ENCODE measurements at places on chromosomes 1 and 21.

GRCh38 chr1:59057796-59058195 lies 239.1 kb upstream of the FGGY start:
- DNase-seq, result peak; percentile 55

DNA sequence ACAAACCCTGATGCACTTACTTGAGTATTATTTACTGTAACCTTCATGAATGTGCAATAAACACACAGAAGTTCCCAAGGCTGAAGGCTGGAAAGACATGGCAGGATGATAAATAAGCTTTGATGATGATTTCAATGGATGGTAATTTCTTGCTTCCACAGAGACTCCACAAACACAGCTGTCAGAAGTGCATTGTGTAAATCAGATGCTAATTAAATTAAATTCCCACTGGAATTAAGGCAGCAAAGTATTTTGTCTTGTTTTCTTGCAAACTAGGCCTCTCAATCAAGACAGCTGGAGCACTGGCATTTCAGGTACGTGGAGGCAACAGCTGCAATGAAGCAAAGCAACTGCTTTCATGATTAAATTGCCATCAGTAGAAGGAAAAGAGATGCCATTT lies 24.1 kb downstream of the FAM177B start:
- DNase-seq, result no peak

- DNase-seq, result no peak
Measured at GRCh38 chr1:225733254-225733653, 44.4 kb upstream of the SRP9 start.

- no peak for DNase-seq
Measured at GRCh38 chr21:33394260-33394659, 9.0 kb upstream of the IFNGR2 start.

DNA sequence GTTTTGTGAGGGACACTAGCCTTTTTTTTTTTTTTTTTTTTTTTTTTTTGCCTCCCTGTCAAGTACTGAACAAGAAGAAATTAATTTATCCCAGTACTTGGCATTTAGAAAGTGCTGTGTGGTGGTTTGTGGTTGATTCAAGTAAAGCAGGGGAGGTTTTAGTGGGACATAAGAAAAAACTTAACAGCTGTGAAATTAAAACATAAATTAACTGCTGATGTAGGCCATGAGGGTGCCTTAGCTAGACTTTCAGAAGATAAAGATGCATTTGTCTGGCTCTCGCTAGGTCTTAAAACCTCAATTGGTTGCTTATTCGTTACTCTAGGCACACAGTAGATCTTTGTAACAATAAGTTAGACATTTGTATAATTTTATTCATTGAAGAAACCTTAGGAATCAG lies 52.3 kb downstream of the SPATA46 start:
- DNase-seq, result no peak

GRCh38 chr1:171107262-171107940 lies 16.7 kb downstream of the FMO3 start:
- DNase-seq, result no peak

DNA sequence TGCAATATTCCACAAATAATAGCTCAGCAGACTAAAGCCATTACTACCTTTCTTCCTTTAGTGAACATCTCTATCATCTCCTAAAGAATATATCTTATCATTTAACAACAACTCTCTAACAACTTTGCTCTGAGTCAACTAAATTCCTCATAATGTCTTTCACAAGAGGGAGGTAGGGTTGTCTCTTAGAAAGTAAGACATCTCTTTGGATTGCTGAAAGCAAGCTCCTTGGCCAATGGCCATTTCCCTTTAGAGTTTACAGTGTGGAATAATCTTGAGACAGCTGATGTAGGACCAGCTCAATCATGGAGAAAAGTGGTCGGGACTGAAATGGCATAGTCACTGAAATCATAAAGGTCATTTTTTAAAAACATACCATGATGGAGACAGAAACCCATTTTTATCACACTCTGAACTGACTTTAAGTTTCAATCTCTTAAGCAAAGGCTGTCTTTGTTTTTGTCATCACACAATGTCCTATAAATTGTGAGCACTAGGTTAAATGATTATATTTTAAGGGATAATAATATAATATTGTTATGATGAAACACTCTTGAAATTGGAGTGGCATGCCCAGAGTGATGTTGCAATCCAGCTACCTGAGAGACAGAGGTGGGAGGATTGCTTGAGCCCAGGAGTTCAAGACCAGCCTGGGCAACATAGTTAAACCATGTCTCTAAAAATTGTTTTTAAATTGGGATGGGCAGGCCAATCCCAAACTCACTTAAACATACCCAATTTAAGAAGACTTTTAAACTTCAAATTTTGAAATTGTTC lies 91.1 kb downstream of the SLC44A5 start:
- DNase-seq, result peak; percentile 19

- no peak for DNase-seq
Measured at GRCh38 chr1:180365039-180365438, 135.0 kb downstream of the LHX4 start.

GRCh38 chr21:28885853-28886177 lies 106.9 kb downstream of the LTN1 start:
- no peak for DNase-seq

- DNase-seq, result no peak
Measured at GRCh38 chr1:246068619-246069509, 438.2 kb downstream of the SMYD3 start.

DNA sequence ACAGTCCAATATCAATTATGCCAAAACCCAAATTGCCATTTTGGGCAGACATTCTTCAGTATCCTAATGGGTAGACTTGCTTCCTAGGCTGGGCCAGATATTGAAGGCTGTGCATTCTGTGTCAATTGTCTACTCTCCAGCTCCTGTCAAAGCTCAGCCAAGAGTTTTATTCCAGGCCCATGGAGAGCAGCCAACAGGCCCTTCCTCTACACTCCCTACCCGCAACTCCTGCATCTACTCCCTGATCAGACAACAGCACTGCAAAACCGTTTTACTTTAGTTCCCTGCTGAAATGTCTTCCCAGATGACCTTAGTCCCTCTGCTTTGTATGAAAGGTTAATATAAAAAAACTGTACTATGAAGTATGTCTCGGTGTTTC lies 6.6 kb upstream of the ADORA3 start:
- no peak for DNase-seq

DNA sequence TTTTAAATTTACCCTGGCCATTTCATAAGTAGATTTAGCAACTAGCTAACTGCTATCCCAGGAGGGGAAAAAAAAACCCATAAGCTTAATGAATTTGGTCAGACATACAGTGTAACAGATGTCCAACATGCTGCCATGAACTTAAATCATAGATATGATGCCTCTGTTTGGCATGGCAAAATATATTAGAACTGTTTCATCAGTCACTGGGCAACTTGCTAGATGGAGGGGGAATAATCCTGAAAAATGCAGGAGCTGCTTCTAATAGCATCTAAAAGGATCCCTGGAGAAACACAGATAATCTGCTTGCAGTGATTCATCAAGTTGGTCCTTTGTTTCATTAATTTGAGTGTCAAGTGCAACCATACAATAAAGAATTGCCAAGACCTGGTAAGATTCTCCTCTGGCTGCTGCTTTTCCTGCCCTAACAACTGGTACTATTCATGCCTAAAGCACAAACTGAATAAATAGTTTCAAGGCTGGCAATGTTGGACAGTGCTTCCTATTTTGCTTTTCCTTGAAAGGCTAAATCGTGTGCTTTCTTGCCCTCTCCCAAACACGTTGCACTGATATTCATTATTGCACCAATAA lies 1.5 kb upstream of the ST6GALNAC5 start:
- DNase-seq, result no peak

GRCh38 chr1:95742591-95743089 lies 508.6 kb downstream of the RWDD3 start:
- DNase-seq, result no peak

- DNase-seq, result no peak
Measured at GRCh38 chr1:213008564-213008963, 7.1 kb downstream of the ANGEL2 start.

- peak; percentile 16 for DNase-seq
Measured at GRCh38 chr1:89363196-89363595, 663 bp upstream of the GBP6 start.

- no peak for DNase-seq
Measured at GRCh38 chr1:179197690-179198297, 31.7 kb downstream of the ABL2 start.

- DNase-seq, result no peak
Measured at GRCh38 chr1:22761821-22762220, 51.2 kb downstream of the EPHB2 start.

DNA sequence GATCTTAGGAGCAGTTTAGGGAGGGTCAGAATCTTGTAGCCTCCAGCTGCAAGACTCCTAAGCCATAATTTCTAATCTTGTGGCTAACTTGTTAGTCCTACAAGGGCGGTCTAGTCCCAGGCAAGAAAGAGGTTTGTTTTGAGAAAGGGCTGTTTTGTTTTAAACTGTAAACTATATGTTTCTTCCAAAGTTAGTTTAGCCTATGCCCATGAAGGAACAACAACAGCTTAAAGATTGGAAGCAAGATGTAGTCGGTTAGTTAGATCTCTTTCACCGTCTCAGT lies 62.0 kb downstream of the SLC16A1 start:
- no peak for DNase-seq

GRCh38 chr1:206802401-206802800 lies 30.1 kb upstream of the IL10 start:
- no peak for DNase-seq

- DNase-seq, result peak; percentile 61
Measured at GRCh38 chr1:246947255-246947654, 15.5 kb upstream of the AHCTF1 start.

DNA sequence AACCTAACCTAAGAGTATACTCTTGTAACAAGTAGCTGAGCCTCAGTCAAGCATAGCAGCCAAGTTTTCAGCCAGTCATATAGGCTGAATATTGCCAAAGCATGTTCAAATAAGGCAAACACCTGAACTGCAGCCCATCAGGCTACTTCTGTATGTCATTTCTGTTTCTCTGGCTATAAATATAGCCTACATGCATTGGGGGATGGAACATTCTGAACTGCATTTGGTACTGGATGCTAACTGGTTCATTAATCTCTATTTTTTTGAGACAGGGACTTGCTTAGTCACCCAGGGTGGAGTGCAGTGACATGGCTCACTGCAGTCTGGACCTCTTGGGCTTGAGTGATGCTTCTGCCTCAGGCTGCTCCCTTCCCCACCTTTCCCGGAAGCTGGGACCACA lies 37.3 kb downstream of the MAST2 start:
- DNase-seq, result no peak

GRCh38 chr1:108610073-108610472 lies 50.2 kb downstream of the EEIG2 start:
- no peak for DNase-seq

DNA sequence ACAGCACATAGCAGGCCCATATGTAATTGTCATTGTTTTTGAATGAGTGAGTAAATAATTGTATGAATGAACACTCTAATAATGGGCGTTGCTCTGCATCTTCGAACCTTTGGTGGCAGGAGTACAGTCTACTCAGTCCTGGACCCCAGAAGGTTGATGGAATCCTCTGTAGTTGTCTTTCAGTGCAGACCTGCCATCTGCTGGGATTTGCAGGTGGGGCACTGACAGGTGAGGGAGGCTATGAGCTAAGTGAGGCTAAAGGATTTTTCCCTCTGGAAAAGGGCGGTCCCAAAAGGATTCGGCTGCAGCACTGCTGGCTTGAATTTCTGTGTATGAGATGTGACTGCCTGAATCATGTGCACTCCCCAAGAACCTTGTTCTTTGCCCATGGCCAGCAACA lies 53.4 kb downstream of the PLXNA2 start:
- DNase-seq, result no peak

- no peak for DNase-seq
Measured at GRCh38 chr1:210568631-210569030, 239.9 kb downstream of the HHAT start.

DNA sequence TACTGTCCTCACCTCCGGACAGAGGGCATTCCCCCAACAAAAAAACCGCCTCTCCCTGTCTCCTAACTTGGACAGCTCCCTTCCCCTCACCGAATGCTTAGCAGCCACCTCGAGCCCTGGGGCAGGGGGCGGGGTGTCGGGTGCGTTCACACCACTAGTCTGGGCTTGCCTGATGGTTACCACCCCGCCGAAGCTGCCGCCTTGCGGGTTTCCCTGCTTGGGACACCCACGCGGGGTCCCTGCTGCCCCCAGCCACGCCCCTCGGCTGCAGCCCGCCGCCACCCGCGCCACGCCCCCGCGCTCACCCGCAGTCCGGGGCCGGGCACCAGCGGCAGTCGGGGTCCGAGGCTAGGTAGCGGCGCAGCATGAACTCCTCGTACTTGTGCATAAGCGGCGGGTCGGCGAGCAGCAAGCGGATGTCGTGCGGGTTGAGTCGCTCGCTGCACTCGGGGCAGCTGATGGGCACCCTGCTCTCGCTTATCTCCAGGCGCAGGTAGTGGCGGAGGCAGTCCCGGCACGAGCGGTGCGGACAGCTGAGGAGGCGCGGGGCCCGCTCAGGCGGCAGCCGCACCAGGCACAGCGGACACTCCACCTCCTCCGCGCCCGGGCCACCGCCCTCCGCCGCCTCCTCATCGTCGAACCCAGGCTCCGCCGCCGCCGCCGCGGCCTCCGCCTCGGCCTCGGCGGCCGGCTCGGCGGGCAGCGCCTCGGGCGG lies 706 bp downstream of the RNF19B start:
- peak; percentile 62 for DNase-seq

- peak; percentile 96 for DNase-seq
Measured at GRCh38 chr1:161749509-161750407, at the start of gene DUSP12. Gene DUSP12 (plus strand): TSS chr1:161749786. CDS start chr1:161749802, 16 bp downstream.

DNA sequence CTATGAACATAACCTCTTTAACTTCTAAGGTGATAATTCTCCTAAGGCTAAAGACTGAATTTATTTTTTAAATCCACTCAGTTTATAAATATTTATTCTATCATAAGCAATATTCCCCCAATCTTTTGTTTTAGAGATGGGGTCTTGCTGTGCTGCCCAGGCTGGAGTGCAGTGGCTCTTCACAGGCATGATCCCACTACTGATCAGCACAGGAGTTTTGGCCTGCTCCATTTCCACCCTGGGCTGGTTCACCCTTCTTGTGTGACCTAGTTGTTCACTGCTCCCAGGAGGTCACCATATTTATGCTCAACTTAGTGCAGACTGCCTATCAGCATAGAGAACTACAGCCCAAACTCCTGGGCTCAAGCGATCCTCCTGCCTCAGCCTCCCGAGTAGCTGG lies 38.6 kb downstream of the LPGAT1 start:
- DNase-seq, result no peak

- DNase-seq, result peak; percentile 38
Measured at GRCh38 chr1:115469703-115470476, 131.8 kb upstream of the NGF start.

- peak; percentile 61 for DNase-seq
Measured at GRCh38 chr1:201739492-201740085, 89.4 kb upstream of the IPO9 start.

DNA sequence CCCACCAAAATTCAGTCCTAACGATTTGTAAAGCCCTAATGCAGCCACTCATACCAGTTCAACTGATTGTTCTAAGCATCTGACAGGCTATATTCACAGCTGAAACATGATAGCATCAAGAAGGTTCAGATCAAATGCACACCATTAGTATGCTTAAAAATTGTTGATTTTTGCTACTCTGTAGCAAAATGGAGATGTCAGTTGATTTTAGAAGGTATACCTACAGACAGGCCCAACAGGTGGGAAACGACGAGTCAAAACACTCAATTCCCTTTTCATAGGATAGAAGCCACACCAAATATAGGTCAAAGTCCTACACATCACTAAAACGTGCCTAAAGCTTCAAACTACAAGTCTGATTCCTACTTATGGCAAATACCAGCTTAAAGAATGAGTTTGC lies 6.7 kb downstream of the SFPQ start:
- DNase-seq, result no peak

- no peak for DNase-seq
Measured at GRCh38 chr1:208083016-208083714, 161.0 kb downstream of the PLXNA2 start.
